ENCODE measurements at places on chromosomes 11 and 22. TPM values are rescaled to one million over a fixed set of nuclear protein-coding genes. Genes with fewer than 3 reads are reported as not detected.
A peak's percentile ranks its signal among the peaks of the same experiment; 100 is the strongest.

DNA sequence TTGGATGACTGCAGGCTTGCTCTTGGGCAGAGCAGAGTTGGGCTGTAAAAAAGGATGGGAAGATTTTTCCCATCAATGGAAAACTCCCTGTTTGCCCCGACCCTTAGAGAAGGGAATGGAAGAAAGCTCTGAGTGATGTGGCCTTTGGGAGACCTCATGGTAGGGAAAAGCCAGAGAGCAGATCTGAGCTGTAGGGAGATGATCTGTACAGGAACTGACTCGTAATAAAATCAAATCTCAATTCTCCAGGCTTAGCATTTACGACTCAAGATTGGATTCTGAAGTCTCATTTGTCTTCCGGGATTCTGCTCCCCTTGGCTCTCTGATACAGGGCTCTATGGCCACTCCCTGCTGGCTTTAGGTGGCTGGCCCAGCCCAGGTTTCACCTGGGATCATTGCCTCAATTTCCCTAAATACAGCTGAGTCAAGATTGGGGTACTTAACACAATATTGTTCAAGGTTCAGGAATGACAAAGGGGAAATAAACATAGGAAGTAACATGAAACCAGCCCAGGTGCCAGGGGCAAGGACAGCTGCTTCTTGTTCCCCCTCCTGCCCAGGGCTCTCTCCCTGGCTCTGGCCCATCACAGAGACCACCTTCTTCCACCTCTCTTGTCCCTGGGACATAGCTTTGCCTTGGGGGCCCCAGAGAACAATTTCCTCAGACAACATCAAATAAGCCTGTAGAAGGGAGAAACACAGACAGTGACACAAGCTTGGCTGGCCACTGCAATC is 38.4 kb upstream of the THY1 start:
- no peaks in the 10 kb centered on the region for H3K36me3 ChIP-seq
- H3K4me3 ChIP-seq = no peak overlapping the region
- H3K27ac ChIP-seq = no peak overlapping the region
- H3K4me1 ChIP-seq = no peaks in the 10 kb centered on the region
- H3K27me3 ChIP-seq = no peaks in the 10 kb centered on the region

- DNase-seq = no peak
- no peak overlapping the region for H3K27ac ChIP-seq
These were observed 7.0 kb upstream of the HINFP start for GRCh38 chr11:119114351-119114750.

- H3K4me3 ChIP-seq = no peak overlapping the region
- H3K27ac ChIP-seq = no peak overlapping the region
These were observed 23.9 kb upstream of the TCF20 start for GRCh38 chr22:42294034-42294985.

DNA sequence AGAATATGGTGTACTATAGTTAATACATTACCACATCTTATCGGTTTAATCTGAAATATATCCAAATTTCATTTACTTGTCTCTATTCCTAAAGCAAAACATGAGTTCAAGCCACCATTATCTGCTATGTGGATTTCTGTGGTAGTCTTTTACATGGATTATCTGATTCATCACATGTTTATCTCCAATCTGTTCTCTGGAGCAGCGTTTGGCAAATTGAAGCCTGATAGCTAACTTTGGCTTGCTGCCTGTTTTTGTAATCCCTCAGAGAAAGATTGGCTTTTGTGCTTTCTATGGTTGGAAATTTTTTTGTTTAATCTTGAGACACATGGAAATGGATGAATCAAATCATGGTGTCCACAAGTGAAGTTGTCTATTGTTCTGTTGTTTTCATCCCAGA is 274.3 kb downstream of the JRKL start:
- H3K4me1 ChIP-seq = no peaks in the 10 kb centered on the region
- H3K27me3 ChIP-seq = no peaks in the 10 kb centered on the region
- H3K36me3 ChIP-seq = no peaks in the 10 kb centered on the region
- H3K27ac ChIP-seq = no peak overlapping the region
- DNase-seq = no peak

- H3K36me3 ChIP-seq = no peaks in the 10 kb centered on the region
- H3K27ac ChIP-seq = no peak overlapping the region
- H3K4me3 ChIP-seq = no peak overlapping the region
- no peaks in the 10 kb centered on the region for H3K27me3 ChIP-seq
These were observed 7.5 kb upstream of the C11orf97 start for GRCh38 chr11:94504689-94505293.

- peak overlapping the region; percentile 25 for H3K27ac ChIP-seq
- no peaks in the 10 kb centered on the region for H3K27me3 ChIP-seq
- no peak for DNase-seq
- H3K36me3 ChIP-seq = peaks cover 2% of the 10 kb centered on the region
These were observed 28.4 kb downstream of the CCDC90B start for GRCh38 chr11:83257761-83258168.

GRCh38 chr22:23114721-23115020 is 27.1 kb downstream of the RSPH14 start:
- no peak overlapping the region for H3K27ac ChIP-seq
- no peaks in the 10 kb centered on the region for H3K4me1 ChIP-seq
- H3K36me3 ChIP-seq = no peaks in the 10 kb centered on the region
- no peak overlapping the region for H3K4me3 ChIP-seq
- no peaks in the 10 kb centered on the region for H3K27me3 ChIP-seq

- DNase-seq = no peak
- H3K4me1 ChIP-seq = no peaks in the 10 kb centered on the region
- no peaks in the 10 kb centered on the region for H3K36me3 ChIP-seq
- no peak overlapping the region for H3K4me3 ChIP-seq
These were observed 412.3 kb upstream of the CHORDC1 start for GRCh38 chr11:90635151-90635550.

SLC43A3 gene
- total RNA-seq = 92.3 TPM

SCGB2A2 gene
- not detected for total RNA-seq

MS4A6E gene
- total RNA-seq = not detected

MS4A6A gene
- 162 TPM for total RNA-seq

NAA40 gene
- 20.6 TPM for total RNA-seq
